ENCODE measurements at places on chromosomes 5 and 9. TPM values are rescaled to one million over a fixed set of nuclear protein-coding genes. Genes with fewer than 3 reads are reported as not detected.

Gene ASS1
- 65.5 TPM for total RNA-seq

- DNase-seq = no peak
These were observed 44.0 kb upstream of the LIFR start for GRCh38 chr5:38600329-38601045.

GRCh38 chr5:64980176-64980575 lies 211.4 kb downstream of the CWC27 start:
- no peak for DNase-seq

- DNase-seq = peak; percentile 61
These were observed 36.1 kb downstream of the MRPL36 start for GRCh38 chr5:1763548-1763911.

GRCh38 chr5:158538506-158539074 lies 561.1 kb downstream of the EBF1 start:
- peak; percentile 41 for DNase-seq

DNA sequence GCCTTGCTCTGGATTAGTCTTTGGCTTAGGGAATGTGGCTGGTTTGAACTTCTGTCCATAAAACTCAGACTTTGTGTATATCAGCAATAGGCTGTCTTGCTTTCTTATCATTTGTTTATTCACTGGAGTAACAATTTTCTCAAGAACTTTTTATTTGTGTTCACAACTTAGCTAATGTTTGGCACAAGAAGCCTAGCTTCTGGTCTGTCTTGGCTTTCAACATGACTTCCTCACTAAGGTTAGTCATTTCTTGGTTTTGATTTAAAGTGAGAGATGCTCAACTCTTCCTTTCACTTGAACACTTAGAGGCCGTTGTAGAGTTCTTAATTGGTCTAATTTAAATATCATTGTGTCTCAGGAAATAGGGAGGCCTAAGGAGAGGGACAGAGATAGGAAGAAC lies 4.9 kb downstream of the FBXO38 start:
- no peak for DNase-seq

Gene RCL1
- 4.7 TPM for total RNA-seq

GRCh38 chr5:7363067-7363677 lies 32.8 kb upstream of the ADCY2 start:
- DNase-seq = no peak

Gene SOX30
- total RNA-seq = not detected

- DNase-seq = no peak
These were observed 424.0 kb upstream of the RGMB start for GRCh38 chr5:98349251-98349989.

Gene IL13
- total RNA-seq = not detected

Gene NTNG2
- total RNA-seq = 1.9 TPM

GRCh38 chr9:106174346-106174745 lies 480.0 kb downstream of the TMEM38B start:
- no peak for DNase-seq

Gene BAAT
- total RNA-seq = not detected

Gene PCDHGA11
- total RNA-seq = 5.0 TPM

Gene RARS1
- total RNA-seq = 42.3 TPM

DNA sequence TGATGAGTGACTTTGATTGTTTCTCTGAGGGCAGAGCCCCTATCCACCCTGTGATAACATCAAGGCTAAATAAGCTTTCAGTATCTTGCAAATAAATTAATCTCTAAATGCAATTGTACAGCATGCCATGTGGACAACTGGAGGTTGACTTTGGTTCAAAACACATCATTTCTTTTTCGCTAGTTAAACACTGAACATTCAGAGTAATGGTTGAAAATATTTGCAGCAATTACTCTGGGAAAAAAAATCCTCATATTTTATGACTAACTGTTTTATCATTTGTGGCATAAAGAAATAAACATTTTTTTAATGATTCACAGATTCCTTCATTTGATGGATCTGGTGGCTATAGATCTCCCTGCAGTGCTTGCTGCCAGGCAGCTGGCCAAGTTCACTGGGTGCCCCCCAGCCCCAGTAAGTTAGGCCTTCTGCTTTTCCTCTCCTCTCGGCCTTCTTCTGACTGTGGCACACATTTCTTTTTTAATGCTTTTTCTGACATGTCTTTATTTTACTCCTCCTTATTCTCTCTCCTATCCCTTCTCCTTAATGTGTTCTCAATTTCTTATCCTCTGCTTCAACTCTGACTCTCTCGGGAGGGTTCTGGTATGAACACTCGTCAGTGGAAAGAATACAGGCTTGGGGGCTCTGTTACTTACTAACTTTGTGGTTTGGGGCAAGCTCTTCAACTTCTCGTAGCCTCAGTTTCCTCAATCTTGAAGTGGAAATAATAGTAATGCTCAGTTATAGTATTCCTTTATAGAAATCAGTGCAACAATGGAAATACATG lies 69.6 kb downstream of the ADAMTSL1 start:
- no peak for DNase-seq

Gene IFNA2
- total RNA-seq = not detected

- DNase-seq = no peak
These were observed 375.6 kb upstream of the CLINT1 start for GRCh38 chr5:158234323-158235158.

Data from left ventricle myocardium superior (tissue), 1 donor.